ENCODE measurements at places on chromosomes 3 and 15.

GRCh38 chr3:26102376-26102775 lies 312.5 kb downstream of the OXSM start:
- DNase-seq: no peak

DNA sequence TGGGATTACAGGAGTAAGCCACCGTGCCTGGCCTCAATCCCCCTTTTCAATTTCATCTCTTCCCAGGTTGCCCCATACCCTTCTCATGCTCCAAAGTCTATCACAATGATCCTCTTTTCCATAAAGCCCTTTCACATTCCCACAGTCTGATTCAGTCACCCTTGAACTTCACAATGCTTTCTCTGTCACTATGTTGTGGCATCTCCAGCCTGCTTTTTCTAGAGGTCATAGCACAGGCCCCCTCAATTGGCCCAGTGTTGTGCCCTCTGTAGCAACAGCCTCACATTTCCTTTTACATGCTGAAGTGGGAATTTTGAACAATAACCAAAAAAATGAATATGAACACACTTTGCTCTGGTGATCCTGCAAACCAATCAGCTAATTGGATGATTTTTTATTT lies 21.5 kb downstream of the DRD3 start:
- DNase-seq: no peak

GRCh38 chr3:15345608-15346137 lies 13.3 kb upstream of the SH3BP5 start:
- DNase-seq: no peak

DNA sequence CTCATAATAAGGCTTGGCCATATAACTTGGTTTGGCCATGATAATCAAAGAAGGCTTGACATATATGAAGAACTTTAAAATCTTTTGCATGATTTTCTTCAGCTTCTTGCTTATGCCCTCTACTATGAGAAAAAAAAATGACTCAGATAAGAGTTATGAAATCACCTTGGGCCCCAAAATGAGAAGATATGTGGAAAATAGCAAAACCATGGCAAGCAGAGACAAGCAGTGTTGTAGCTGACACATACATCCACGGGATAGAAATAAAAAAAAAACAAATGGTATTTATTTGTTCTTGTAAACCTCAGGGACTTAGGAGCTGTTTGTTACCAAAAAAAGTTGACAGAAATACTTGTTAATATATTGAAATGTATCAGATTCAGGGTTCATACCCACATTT lies 614.8 kb upstream of the BCHE start:
- no peak for DNase-seq

DNA sequence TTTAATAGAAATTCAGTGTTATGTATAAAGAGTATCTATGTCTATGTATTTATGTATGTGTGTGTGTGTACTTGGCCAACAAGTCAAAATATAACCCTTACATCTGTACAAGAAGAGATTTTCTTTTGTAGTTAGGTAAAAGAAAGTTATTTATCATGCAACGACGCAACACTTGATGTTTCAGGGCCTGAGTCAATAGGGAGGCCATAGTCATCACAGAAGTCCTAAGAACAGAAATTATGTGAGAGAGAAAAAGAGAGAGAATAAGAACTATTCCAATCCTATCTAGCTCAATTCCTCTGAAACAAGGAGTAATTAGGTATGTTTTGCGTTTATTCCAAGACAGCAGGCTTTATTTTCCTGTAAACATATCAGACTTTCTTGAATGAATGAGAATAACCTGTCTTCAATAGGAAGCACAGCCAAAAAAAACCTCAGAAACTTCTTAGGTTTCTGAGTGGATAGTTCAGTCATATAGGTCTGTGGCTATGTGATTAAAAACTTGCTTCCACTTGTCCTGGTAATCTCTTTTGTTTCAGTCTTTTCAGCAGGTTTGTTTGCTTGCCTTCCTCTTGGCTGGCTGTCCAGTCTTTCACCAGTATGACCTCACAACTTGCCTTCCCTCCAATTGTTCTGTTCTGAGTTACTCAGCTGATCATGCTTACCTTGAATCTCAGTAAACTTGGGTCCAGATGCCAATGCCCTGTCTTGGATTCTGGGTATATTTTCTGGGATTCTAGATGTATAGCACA lies 382.4 kb upstream of the GBE1 start:
- no peak for DNase-seq

Data from urinary bladder (tissue), 4 donors.